ENCODE measurements at places on chromosomes 12 and 14. TPM values are rescaled to one million over a fixed set of nuclear protein-coding genes. Genes with fewer than 3 reads are reported as not detected.

RECQL gene
- 77.1 TPM for total RNA-seq

MYH7 gene
- total RNA-seq, result not detected

OVCH1 gene
- not detected for total RNA-seq

JDP2 gene
- total RNA-seq, result 27.3 TPM

GRIP1 gene
- total RNA-seq, result 7.8 TPM

SIRT4 gene
- 0.80 TPM for total RNA-seq

TTC9 gene
- total RNA-seq, result 2.3 TPM

CD163L1 gene
- total RNA-seq, result 0.53 TPM

CATSPERB gene
- not detected for total RNA-seq

GPR68 gene
- 0.12 TPM for total RNA-seq

IL22 gene
- total RNA-seq, result not detected

LIN7A gene
- 0.42 TPM for total RNA-seq

COX8C gene
- not detected for total RNA-seq

SLC2A3 gene
- total RNA-seq, result 4.3 TPM

IKBIP gene
- 74.8 TPM for total RNA-seq

NFATC4 gene
- total RNA-seq, result 0.67 TPM

DAO gene
- total RNA-seq, result not detected

OTOGL gene
- total RNA-seq, result not detected

SLC25A47 gene
- total RNA-seq, result not detected

RCOR1 gene
- total RNA-seq, result 26.2 TPM

AVPR1A gene
- total RNA-seq, result not detected

SAMD15 gene
- 2.2 TPM for total RNA-seq

PRH2 gene
- total RNA-seq, result not detected

LHX5 gene
- not detected for total RNA-seq

SLC7A8 gene
- 0.55 TPM for total RNA-seq

RASAL1 gene
- total RNA-seq, result 0.55 TPM

All from A549 treated with RU486 at 1 μM for 4 hours (cell line).